Hematopoietic multipotent progenitor cell treated with erythropoietin and hydrocortisone succinate and interleukin-3 and kit ligand, for 15 days (in vitro differentiated cells): ENCODE measurements at places on chromosomes 5 and 9.

DNA sequence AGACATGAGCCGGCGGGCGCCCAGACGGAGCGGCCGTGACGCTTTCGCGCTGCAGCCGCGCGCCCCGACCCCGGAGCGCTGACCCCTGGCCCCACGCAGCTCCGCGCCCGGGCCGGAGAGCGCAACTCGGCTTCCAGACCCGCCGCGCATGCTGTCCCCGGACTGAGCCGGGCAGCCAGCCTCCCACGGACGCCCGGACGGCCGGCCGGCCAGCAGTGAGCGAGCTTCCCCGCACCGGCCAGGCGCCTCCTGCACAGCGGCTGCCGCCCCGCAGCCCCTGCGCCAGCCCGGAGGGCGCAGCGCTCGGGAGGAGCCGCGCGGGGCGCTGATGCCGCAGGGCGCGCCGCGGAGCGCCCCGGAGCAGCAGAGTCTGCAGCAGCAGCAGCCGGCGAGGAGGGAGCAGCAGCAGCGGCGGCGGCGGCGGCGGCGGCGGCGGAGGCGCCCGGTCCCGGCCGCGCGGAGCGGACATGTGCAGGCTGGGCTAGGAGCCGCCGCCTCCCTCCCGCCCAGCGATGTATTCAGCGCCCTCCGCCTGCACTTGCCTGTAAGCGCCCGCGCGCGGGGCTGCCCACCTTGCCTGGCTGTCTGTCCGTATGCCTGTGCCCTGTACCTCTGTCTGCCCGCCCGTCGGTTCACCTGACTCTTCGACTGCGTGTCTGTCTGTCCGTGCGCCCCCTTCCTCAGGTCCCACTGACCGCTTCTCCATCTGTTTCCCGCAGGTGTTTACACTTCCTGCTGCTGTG, 412 bp downstream of the FGF18 start:
- no peak for DNase-seq

DNA sequence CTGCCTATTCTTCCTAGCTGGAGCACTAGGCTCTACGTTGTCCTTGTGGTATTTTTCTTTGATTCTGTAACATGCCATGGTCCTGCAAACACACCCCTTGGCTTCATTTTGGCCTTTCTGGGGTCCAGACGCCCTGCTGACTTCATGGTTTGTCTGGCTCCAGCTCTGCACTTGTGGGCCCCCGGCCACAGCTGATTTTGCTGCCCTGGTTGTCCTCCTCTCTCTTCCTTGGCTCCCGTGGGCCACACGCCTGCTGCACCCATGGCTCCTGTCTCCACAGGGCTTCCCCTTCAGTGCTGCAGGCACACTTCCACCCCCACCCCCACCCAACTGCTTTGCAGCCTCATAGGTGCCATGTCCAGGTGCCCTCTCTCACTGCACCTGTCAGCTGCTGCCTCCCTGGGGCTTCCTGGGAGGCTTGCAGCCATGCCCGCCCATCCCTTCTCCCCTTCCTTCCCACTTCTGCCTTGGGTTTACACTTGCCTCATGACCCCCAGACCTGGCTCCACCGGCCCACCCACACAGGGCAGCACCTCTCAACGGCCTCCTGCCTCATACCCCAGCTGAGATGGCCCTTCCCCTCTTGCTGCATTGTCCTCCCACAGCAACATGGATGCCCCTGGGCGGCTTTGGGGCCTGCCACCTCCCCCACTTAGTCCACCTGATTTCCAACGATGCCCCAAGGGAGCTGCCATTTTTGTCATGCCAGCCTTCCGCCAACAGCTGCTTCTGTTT, 25.6 kb downstream of the SLC6A3 start:
- no peak for DNase-seq

DNA sequence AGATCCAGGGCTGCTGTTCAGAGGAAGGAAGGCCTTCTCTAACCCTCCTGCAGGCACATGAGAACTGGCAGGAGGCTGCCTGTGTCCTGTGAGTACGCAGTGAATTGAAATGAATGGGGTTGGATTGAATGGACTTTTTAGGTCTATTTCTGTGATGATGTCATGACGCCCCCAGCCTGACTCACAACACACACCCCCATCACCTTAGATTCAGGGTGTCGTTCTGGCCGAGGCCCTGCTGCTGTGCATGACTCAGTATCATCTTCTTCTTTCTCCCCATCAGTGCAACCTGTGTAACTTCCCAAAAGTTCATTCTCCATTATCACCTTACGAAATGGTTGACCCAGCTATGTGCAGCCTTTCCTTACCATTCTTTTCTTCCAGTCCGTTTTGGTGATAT, 5.4 kb downstream of the PCAT7 start:
- DNase-seq, result no peak

- DNase-seq, result no peak
Measured at GRCh38 chr5:139828207-139828895, 32.7 kb downstream of the PSD2 start.
